ENCODE measurements at places on chromosomes 5 and 9.

- DNase-seq = no peak
These were observed 235.4 kb downstream of the FSTL4 start for GRCh38 chr5:133376986-133377385.

DNA sequence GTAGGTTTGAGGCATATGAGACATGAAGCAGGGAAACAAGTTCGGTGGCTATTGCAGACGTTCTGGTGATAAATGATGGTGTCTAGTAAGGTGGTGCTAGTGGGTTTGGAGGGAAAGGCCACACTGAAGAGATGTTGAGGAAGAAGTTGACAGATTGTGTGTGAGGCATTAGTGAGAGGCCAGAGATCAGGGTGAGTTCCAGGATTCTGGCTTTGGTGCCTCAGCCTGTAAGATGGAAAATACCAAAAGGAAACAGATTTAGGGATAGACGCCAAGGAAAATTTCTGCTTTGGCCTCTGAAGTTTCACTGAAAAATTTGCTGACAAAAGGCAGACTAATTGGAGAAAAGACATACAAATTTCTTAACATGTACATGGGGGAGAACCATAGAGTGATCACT, 6.4 kb upstream of the PAIP1 start:
- no peak for DNase-seq

- DNase-seq = no peak
These were observed 40.3 kb upstream of the GLRX start for GRCh38 chr5:95862671-95863382.

GRCh38 chr5:124725040-124725434, 21.4 kb downstream of the ZNF608 start:
- DNase-seq = no peak

- DNase-seq = peak; percentile 89
These were observed 28.3 kb downstream of the PTPN3 start for GRCh38 chr9:109469646-109470358.
